Stimulated activated CD8-positive, alpha-beta memory T cell treated with anti-CD3 and anti-CD28 coated beads, Interleukin-2, amount 100 ng/mL, for 48 hours (primary cell): ENCODE measurements at places on chromosomes 11 and 22.

- no peak for DNase-seq
Observed at GRCh38 chr11:61079416-61080150, 22.7 kb upstream of the CD5 start.

GRCh38 chr22:49102367-49102766, 725.3 kb downstream of the BRD1 start:
- no peak for DNase-seq

DNA sequence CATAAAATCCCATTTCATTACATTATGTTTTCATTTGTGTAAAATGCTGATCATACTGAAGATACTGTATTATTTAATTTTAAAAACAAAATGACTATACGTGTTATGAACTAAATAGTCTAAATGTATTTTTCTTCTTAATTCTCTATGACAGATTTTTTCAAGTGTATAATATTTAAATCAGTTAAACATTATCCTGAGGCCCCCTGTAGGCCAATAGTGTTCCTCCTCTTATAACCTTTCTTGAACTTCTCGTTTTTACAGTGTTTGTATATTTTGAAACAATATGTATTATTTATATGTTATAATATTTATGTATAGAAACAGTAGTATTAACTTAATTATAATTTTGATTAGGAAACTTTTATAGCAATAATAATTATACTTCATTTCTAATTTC, 151.1 kb upstream of the CHORDC1 start:
- DNase-seq: no peak

DNA sequence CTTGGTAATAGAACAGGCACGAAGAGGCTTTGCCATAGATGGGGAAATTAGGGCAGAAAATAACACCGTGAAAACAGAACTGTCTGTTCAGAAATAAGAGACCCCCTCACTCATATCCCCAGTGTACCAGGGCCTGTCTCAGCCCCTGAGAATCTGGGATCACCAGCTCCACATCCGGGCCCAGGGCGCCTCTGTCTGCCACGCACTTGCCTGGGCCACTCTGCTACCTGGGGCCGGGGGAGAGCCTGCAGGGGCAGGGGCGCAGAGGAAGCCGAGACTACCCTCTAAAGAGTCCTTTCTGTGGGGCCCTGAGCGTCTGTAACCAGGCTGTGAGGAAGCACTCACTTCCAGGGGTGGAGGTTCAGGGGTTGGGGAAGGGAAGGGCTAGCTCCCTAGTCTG, 19.8 kb downstream of the NECTIN1 start:
- no peak for DNase-seq
